ENCODE measurements at places on chromosomes 5 and 9.

- DNase-seq = no peak
Measured at GRCh38 chr9:19223724-19224123, 6.8 kb upstream of the DENND4C start.

DNA sequence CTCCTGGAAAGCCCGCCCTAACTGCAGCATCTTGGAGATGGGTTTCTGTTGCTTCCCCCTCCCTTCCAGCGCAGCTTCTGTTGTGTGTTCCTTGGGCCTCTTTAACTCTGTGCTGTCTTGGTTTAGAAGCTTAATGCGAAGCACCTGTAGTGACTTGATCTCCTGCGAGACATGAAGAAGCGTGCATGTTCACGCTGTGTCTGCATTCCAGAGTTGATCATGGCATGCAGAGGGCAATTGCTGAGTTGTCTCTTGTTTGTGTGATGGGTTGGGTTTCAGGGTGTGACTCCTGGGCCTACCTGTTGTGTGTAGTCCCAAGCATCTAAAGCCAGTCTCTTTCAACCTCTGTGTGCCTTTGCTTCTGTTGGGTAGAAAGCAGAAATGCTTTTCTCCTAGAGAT lies 155.6 kb downstream of the SMARCA2 start:
- DNase-seq = no peak

DNA sequence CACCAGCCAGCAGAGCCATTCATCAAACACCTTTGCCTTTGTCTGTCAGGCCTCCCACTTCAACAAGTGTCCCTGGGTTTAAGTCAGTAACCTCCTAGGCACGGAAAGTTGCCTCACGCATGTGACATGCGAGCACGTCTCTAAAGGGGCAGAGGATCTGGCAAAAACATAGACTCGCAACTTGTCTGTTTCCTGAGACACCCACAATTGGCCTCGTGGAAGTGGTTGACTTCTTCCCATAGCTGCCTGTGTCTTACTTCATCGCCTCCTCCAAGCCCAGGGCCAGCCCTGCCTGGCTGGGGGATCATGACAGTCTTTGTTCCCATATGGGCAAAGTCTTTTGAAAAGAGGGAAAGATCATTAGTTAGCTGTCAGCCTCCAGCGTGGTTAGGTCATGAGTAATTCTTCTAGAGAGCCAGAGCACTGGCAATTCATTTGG lies 35.5 kb upstream of the GLRX start:
- DNase-seq = no peak

DNA sequence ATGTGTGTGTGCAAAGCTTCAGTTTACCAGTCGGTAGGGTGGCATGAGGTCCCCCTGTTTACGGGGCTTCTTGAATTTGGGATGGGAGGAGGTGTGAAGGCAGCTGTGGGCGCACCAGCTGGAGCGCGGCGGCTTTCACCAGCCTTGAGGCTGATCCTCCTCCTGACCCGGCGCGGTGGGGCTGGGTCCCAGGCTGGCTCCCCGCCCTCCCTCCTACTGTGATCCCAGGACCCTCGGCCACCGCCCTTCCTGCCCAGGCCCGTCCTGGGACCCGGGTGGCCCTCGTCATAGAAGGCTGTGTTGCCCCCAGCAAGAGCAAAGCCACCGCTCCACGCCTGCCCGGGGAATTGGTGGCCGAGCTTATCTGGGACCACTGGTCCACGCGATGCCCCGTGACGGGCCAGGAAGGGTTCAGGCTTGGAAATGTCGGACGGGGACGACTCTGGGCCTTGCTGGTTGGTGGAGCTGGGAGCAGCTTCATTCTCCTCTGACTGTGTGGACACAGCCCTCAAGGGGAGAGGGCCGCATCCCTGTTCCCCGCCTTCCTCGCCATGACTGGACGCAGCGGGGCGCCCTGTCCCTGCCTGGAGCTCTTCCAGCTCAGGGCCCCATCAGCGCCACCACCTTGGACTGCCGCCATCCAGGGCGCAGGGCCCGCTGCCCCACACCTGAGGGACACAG lies 271.1 kb upstream of the IRX1 start:
- DNase-seq = no peak

GRCh38 chr5:15794052-15794985 lies 294.3 kb downstream of the FBXL7 start:
- DNase-seq = no peak

GRCh38 chr9:37929441-37929895 lies 25.5 kb upstream of the SLC25A51 start:
- no peak for DNase-seq

DNA sequence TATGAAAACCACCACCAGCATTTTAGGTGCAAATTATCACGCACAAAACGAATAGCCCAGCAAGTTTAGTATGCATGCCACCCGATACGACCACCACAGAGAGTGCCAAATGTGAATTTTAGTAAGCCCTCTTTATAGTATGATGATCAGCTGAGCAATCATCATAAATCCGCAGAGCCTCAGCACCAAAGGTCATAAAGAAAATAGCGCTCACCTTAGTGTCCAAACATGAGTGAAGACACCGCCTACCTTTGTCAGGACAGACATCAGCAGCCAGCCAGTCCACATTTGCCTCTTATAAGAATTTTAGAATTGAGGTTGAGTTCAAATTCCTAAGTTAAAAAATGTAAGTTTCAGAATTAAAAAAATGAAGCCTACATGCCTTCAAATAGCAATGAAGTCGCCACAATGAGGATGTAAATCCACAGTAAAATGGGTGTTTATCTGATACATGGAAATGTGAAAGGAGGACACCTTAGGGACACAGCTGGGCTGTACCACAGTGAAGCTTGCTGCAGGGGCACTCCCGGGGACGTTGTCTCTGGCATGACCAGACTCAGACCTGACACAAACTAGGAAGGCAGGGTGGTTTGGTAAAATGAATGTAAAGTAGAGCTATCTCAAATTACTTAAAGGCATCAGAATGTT lies 149.0 kb downstream of the AUH start:
- DNase-seq = no peak

DNA sequence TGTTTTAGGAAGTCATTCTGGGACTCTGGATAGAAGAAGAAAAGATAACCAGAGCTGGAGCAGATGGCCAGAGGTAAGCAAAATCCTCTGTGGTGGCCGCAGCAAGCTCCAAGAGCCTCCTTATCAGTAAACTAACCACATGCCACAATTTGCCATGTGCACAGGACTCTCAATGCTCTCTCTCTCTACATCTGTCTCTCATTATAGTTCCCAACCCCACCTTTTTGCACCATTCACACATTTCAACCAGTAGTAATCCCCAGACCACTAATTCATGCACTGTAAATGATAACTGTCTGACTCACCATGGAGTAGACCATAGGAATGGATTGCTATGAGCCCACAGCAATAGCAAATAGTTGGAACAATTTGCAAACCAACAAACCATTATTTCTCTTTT lies 526.1 kb downstream of the TLR4 start:
- no peak for DNase-seq

DNA sequence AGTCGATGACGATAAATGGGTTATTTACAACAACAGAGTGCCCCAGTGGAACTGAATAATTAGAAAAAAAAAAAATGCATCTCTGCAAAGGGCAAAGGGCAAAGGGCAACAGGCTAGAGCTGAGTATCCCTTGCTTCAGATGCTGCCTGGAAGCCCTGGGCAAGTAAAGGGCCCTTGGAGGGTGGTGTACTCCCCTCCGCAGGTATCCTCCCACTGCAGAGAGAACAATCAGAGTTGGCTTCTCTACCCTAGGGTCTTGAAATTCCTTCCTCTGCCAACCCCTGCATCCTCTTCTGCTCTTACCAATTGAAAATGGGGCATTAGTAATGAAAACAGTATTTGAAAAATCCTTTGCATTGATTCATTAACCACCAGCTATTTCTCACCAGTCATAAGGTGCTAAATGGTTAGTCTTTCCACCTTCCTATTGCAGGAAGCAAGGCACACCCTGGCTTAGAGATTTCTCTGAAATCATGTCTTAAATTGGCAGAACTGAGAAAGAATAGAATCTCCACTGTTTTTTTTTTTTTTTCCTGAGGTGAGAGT lies 122.6 kb downstream of the SEMA6A start:
- DNase-seq = no peak

- peak; percentile 60 for DNase-seq
Measured at GRCh38 chr9:137277329-137278041, at the start of gene TOR4A. TOR4A (plus strand) TSS chr9:137277726; CDS start chr9:137278690, 964 bp downstream.

DNA sequence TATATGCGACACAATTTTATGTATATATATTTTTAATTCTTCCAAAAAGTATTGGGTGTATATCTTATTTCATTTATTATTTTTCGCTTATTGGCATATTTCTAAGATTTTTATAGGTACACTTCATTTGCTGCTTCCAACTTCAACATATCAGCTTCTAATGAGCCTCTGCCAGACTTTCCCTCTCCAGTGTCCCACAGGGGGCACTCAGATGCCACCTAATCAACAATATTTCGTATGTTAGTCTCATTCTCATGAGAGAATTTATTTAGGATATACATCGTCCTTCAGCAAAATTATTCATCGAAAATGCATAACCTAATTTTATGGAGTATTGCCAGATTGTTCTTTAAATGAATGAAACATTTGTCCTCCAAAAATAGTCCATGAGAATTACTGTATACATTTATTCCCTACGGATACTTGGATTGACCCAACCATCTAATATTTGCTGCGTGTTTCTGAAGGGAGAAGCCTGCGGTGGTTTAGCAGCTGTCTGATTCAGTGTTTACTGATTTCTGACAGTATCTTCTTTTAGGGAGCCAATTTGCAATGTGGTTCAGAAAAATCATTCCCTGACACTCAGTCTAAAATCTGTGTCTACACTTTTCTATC lies 100.6 kb upstream of the SELENOP start:
- DNase-seq = no peak

- DNase-seq = no peak
Measured at GRCh38 chr5:14153071-14153864, 10.1 kb downstream of the TRIO start.

- DNase-seq = no peak
Measured at GRCh38 chr5:112097768-112098167, 321.3 kb downstream of the EPB41L4A start.

- no peak for DNase-seq
Measured at GRCh38 chr5:134171972-134172371, 4.8 kb downstream of the SKP1 start.

DNA sequence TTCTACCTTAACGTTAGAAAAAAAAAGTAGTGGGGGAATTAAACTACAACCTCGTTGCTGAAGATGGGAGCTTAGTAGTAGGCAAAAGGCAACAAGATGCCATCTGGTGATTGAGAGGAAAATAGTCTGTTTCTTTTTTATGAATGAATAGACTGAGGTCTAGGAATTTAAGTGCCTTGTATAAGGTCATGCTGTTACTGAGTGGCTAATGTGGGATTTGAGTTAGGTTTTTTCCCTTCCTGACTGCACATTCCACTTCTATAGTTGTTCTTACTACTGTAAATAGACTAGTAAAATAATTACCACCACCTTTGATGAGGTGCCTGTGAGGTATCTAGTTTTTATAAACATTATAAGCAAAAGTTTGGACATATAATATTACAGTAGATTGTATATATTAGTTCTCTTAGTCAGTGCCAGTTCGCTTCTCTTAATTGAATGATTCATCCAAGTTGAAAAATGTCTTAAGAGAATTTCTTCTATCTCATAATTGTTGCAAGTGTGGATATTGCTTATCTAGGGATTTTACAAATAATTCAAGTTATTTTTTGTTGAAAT lies 19.1 kb downstream of the FSD1L start:
- DNase-seq = no peak

- DNase-seq = no peak
Measured at GRCh38 chr9:127177231-127177630, 54.8 kb upstream of the ANGPTL2 start.

- no peak for DNase-seq
Measured at GRCh38 chr9:929719-930118, 46.7 kb upstream of the DMRT3 start.

GRCh38 chr5:6491196-6491918 lies 42.7 kb downstream of the UBE2QL1 start:
- DNase-seq = no peak

GRCh38 chr9:106482733-106483132 lies 380.2 kb upstream of the ZNF462 start:
- no peak for DNase-seq

DNA sequence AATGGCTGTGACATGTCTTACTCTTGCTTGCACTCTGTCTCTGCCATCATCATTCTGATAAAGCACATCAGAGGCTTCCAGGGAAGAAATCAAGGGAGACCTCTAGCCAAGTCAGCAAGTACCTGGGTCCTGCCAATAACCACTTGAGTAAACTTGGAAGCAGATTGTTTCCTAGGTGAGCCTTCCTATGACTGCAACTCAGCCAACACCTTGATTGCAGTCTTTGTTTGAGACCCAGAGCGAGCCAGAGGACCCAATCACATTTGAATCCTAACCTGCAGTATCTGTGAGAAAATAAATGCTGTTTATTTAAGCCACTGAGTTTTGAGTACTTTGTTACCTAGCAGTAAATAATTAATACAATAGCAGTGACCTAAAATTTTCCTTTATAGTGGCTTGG lies 356.8 kb upstream of the CHD1 start:
- no peak for DNase-seq

GRCh38 chr5:180860887-180861822 lies at the start of gene ZFP62:
ZFP62 (minus strand) TSS chr5:180861276; CDS start chr5:180861219, 57 bp downstream.
- peak; percentile 87 for DNase-seq

DNA sequence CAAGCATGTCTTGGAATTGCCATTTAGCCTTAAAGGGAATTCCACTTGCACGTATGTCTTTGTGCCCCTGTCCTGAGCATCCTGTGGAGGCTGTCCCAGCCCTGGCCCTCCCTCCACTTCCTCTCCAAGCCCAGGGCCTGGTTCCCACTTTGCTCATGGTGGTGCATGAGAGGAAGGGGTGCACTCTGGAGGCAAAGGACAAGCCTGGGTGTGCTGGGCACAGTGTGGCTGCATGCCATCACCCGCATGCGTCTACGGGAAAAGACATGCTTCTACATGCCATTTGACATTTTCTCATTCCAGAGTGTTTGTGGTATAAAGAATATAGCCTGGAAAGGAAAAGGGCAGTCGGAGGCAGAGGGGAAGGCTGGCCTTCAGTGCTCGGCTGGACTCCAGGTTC lies 7.2 kb upstream of the IRX2 start:
- DNase-seq = no peak

GRCh38 chr5:42593591-42593990 lies 163.0 kb upstream of the CCDC152 start:
- no peak for DNase-seq

DNA sequence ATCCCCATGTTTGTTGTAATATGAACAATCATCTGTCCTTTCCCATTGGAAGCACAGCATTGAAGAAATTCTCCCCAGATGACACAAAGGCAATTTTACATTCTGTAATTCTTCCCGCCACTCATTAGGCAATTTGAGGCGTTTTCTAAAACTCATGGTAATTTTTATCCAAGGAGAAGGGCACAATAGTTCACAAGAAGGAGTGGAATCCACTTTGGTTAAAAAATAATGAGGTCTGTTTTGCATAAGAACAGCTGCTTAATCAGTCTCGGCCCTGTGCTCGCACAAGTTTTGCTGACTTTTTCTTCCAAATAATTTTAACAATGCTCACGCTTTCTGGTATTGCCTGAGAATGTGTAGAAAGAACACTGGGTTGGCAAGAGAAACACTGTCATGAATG lies 94.0 kb downstream of the CAVIN4 start:
- no peak for DNase-seq

All from liver (tissue), 10 donors.